ENCODE measurements at places on chromosomes 5 and 9. TPM values are rescaled to one million over a fixed set of nuclear protein-coding genes. Genes with fewer than 3 reads are reported as not detected.

- DNase-seq, result no peak
Observed at GRCh38 chr5:149240354-149240998, 31.2 kb upstream of the AFAP1L1 start.

DNA sequence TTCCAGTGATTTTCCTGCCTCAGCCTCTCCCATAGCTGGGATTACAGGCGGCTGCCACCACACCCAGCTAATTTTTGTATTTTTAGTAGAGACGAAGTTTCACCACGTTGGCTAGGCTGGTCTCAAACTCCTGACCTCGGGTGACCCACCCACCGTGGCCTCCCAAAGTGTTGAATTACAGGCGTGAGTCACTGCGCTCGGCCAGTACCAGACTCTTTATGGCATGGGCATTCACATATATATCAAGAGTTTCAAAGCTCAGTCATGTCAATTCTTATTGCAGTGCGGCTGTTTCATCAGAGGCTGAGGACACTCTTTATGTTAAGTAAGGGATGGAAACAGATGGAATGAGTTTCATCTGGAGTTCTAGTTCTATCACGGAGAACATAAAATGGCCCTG, 315.2 kb upstream of the CDH6 start:
- DNase-seq, result no peak

- no peak for DNase-seq
Observed at GRCh38 chr5:137078171-137078665, 420.9 kb downstream of the SPOCK1 start.

DNA sequence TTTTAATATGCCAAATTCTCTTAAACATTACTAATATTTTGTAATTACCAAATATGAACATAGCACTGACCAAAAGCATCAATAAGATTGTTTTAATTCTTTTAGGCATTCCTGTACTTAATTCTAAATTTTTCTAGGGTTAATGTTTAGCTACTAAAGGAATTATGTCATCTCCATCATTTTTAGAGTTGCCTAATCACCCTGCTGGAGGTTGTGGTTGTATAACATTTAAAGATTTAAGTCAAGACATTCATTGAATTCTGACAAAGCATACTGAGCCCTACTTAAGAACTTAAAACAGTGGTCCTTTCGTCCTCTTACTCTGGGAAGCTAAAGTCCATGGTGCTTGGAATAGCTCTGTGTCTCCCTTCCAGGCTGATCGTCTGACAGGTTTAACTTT, 28.1 kb upstream of the DAB2 start:
- no peak for DNase-seq

DNA sequence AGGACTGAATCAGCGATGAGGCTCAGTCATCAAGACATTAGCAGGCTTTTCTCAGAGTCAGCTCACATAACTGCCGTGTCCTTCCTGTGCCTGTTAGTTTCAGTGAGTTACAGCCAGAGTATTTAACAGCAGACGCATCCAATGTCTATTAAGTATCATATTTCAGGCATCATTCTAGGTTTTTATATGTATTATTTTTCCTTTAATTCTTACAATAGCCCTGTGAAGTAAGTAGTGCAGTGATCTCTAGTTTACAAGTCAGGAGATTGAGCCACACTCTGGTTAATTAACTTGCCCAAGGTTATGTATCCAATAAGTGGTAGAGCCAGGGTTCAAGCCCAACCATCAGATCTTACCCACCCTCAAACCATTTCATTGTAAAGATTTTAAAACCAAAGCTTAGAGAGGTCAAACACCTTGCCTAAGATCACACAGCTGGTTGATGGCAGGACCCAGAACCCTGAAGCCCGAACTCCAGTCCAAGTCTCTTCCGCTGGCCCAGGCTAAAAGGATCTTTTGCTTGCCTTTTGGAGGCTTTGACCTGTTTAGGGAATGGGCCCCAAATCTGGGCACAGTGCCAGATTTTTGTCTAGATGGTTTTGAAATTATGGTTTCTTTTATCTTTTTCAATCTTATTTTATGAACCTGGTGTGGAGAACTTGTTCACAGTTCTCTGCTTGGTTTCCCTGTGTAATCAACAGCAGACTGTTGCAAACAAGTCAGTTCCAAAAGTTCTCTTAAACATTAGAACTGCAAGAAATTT, 261.2 kb upstream of the CLINT1 start:
- peak; percentile 50 for DNase-seq

DNA sequence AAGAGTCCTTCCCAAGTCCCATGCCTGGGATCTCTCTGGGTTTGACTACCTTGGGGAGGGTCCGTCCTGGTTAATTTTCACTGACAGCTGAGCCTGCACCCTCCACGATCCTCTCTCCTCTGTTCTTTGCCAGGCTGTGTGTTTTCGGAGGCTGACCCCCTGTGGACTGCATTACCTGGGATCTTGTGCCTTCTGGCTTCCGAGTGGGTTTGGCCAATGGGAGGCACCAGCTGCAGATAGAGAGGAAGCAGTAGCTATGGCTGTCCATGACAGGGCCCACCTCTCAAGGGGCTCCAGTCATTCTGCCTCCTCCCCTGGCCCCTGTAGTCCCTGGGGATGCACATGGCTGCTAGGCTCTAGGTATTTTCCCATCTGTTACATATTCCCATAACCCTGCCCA, 285.0 kb downstream of the DMRT2 start:
- no peak for DNase-seq

DNA sequence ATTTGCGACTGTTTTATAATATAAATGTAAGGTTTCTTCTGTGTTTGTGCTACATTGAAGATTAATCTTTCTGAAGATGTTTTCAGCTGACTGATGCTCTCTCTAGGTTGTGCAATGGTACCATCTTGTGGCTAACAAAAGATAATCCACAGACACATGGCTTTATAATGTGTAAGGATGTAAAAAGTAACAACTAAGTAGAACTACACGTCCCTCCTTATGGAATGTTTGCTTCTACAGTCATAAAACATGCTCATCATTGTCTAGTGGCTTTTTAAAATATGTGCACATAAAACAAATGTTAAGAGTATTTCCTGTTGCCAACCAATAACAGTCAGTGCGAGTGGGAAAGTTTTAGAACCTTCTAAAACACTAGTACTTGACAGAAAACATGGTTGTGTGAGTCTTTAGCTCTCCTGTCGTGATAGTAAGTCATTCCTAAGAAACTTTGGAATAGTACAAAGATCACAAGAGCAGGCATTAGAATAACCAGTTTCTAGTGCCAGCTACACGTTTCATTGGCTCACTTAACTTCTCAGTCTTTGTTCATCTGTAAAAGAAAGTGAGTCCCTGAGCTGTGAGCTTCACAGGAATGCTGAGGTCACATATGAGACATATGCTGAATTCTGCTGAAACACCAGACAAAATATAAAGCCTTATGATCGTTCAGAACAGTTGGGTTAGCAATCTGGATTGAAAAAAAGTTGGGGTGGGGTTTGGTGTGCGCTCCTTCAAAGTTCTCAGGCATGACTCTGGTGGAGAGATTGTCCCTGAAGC, 75.7 kb upstream of the GLIS3 start:
- DNase-seq, result peak; percentile 31

DNA sequence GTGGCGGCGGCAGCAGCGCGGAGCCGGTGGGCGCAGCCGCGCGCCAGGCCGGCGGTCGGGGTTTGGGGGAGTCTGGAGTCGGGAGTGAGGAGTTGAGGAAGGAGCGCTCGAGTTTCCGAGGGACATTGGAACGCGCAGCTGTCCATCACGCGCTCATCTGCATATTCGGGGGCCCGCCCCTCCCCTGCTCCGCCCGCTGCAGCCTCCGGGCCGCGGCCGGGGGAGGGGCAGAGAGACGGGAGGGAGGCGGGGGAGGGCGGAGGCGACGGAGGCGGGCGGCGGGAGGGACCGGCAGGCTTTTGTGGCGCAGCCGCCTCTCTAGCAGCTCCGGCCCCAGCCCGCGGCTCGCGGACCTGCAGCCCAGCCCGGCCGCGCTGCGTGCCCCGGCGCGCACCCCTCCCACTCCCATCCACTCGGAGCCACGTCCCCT, at the start of gene IRX2:
Gene IRX2, minus strand, starts transcription at position 86 of the 430 bp plus-strand sequence. CDS start 264 bp downstream, outside the sequence.
- peak; percentile 91 for DNase-seq

DNA sequence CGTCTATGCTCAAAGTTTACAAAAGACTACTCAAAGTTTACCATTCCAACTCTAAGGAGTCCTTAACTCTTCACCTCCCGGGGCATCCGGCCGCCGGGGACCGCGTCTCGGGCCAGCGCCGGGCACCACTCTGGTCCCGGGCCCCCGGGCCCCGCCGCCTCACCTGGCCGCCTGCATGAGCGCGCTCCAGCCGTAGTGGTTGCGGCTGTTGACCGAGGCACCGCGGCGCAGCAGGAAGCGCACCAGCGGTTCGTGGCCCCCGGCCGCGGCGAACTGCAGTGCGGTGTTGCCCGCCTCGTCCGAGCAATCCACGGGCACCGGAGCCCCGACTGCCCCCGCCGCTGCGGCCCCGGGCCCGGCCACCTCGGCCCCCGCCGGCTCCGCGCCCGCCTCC, 388 bp downstream of the ANKS6 start:
- DNase-seq, result peak; percentile 40

GRCh38 chr9:18433620-18434019, 40.3 kb upstream of the ADAMTSL1 start:
- DNase-seq, result no peak

- peak; percentile 88 for DNase-seq
Observed at GRCh38 chr5:53302529-53302928, 177.9 kb upstream of the FST start.

DNA sequence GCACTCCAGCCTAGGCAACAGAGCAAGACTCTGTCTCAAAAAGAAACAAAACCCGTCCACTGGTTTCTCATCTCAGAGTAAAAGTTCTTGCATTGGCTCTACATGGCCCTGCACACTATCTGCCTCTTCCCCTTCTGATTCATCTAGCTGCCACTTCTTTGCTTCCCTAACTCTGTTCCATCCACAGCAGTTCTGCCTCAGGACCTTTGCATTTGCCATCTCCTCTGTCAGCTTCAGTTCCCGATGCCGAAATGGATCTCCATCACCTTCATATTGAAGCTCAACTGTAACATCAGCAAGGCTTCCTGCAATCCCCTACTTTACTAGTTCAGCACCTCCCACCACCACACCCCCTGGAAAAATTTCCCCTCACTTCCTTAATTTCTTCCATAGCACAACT, 1.2 kb upstream of the PIGO start:
- DNase-seq, result no peak

- DNase-seq, result peak; percentile 79
Observed at GRCh38 chr5:169538944-169539343, 44.6 kb upstream of the SPDL1 start.

Gene ISL1
- 13.2 TPM for total RNA-seq

Gene AGXT2
- total RNA-seq, result 2.2 TPM

Gene CTSV
- total RNA-seq, result 6.7 TPM

Gene CTNNA1
- 293 TPM for total RNA-seq

Gene MYOZ3
- total RNA-seq, result 10.4 TPM

Gene ARL14EPL
- 1.9 TPM for total RNA-seq

Gene STKLD1
- 7.5 TPM for total RNA-seq

Gene SHISAL2B
- total RNA-seq, result not detected

All from umbilical cord (tissue), 2 donors.